Stimulated activated CD4-positive, alpha-beta T cell treated with anti-CD3 and anti-CD28 coated beads, TNF-alpha, amount 100 ng/mL, for 24 hours (primary cell): ENCODE measurements at places on chromosomes 7 and 10.

DNA sequence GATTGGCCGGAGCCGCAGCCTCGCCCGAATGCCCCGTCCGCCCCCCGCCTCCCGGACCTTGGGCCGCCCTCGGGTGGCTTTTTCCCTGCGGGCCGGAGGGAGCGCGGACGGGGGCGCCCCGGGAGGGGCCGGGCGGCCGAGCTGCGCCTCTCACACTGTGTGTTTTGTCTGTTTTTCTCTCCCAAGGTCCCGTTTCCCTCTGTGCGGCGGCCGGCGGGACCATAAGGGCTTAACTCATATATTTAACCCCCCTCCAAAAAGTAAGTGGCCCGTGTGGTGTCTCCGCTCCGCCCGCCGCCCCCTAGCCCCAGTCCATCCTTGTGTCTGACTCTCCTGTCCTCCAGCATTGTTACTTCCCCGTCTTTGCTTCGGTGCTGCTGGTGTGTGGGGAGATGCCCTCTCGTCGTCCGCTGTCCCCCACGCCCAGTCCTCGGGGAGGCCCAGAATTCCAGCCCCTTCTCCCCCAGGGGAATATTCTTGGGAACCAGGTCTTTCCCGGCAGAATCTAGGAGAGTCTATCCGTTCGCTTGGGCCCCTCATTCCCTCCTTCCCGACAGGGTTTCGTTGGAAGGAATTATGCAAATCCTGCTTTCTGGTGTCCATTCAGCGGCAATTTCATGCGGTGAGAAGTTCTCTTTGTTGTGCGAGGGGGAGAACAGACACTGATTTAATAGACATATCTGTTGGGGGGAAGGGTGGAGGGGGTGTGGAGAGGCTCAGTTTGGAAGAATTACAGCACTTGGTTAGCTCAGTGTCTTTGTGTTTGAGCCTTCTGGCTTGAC is 1.3 kb downstream of the LCOR start:
- DNase-seq, result no peak

GRCh38 chr10:122480146-122480833 is 18.9 kb downstream of the HTRA1 start:
- no peak for DNase-seq

- no peak for DNase-seq
Measured at GRCh38 chr7:74044366-74045350, 16.7 kb downstream of the ELN start.

DNA sequence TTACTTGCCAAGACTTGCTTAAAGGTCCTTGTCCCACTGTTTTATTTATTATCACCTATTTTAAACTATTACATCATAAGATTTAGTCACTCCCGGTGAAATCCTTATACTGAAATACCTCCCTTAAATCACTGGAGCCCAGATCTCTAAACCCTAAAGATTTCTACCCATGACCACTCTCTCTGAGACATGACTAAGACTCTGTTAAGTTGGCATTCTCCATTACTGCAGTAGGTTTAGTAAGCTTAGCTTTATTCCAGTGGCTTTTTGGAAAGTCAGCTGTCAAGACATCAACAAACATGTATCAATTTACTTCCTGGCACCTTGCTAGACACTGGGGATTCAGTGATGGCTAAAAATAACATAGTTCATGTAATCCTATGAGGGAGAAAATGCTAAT is 874.2 kb downstream of the KCNMA1 start:
- no peak for DNase-seq

- DNase-seq, result no peak
Measured at GRCh38 chr7:27173956-27174873, at the start of gene HOXA10. Gene HOXA10 (minus strand): TSS chr7:27174320. CDS start chr7:27174306, 14 bp downstream.

- DNase-seq, result no peak
Measured at GRCh38 chr7:84783141-84783778, 403.6 kb downstream of the SEMA3D start.

DNA sequence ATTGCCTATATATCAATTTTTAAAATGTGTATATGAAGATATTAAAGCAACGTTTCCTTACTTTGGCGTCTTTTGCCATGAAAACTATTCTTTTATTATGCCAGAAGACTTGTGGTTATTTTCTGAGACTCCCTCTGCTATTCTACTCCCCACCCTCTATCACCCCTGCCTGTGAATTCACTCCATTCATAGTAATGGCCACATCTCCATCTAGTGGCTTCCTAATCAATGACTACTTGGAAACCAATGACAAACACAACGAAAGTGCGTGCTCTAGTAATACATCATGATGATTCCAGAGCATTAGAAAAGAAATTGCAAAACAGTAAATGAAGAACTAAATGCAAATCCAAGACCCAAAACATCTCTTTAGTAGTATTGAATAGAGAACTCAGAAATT is 186.7 kb upstream of the HGF start:
- DNase-seq, result no peak

DNA sequence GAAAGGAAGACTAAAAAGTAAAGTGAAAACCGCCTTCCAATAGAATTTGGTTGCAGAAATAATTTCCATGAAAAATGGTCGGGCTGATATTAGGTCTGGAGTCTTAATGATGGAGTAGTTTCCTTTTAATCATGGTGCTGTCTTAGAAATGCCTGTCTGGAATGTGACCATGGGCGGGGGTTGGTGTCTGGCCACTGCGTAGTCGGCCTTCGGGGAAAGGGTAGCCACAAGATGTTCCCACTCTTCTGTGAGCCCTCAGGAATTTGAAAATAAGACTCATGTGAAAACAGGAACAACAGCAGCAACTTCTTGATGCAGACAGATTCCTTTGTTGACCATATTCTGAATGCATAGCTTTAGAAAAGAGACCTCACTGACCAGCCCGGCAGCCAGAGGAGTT is 176.8 kb downstream of the KIAA1217 start:
- DNase-seq, result no peak

DNA sequence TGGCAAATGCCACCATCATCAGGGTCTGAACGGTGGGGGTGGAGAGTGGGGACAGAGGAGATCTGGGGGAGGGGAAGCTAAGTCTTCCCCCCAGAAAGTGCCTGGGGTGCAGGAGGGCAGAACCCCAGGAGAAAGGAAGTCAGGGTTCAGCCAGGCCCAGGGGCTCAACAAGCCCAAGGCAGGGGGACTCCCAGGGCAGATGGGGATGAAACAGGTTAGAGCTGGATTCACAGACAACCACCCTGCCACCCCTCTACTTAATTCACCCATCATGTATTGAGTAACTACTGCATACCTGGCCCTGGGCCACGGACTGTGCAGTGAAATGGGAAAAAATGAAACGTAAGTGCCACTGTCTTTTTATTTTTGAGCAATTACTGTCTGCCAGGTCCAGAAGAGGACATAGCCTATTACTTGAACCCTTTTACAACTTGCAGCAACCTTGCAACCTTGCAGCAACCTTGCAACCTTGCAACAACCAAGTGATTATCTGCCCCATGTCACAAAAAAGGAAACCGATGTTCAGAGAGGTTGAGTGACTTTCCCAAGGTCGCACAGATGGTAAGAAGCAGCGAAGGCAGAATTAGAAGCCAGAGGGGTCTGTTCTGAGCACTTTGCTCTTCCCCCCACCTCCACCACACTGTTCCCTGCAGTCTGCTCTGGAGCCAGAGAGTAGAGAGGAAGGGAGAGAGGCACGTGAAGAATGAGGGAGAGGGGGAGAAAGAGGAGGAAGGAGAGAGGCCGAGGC is 4.8 kb downstream of the ELN start:
- DNase-seq, result no peak

- no peak for DNase-seq
Measured at GRCh38 chr10:99733366-99733765, 1.3 kb downstream of the CUTC start.
